ENCODE measurements at places on chromosomes 1 and 21. TPM values are rescaled to one million over a fixed set of nuclear protein-coding genes. Genes with fewer than 3 reads are reported as not detected.

The A3GALT2 gene
- total RNA-seq = not detected

The TRIM62 gene
- 4.5 TPM for total RNA-seq

DNA sequence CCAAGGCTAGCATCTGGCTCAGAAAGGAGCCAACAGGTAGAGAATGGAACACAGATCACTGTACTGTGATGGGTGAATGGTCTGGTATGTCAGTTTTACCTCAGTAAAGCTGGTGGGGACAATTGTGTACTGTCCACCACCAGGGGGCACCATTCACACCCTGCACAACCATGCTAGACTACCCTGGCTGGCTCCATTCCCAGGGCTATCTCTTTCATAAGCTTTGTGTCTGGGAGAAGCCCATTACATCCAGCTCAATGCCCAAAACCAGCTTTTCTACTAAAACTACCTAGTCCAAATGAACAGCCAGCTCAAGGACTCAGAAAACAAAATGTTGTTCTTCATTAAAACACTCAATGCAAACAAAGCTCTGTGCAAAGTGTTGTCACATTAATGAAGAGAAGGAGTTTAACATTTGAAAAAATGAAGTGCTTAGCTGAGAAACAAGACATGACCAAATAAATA lies 62.0 kb upstream of the RASAL2 start:
- peaks cover 11% of the 10 kb centered on the region for H3K27me3 ChIP-seq
- H3K4me1 ChIP-seq = no peaks in the 10 kb centered on the region
- no peak overlapping the region for H3K4me3 ChIP-seq

DNA sequence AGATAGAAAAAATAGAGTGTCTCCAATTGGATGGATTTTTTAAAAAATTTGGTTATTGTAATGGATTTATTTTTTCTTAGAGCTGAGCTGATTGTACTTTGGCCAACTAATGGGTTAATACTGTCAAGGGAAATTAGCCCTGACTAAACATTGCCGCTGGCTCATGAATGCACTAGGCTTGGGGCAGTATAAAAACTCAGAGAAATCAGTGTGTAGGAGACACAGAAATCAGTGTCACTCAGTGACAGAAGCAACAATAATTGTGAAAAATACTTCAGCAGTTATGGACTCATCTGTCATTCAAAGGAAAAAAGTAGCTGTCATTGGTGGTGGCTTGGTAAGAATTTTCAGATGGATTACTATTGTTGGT lies at the start of gene KMO:
Gene KMO (plus strand): TSS at position 217 of the 370 bp plus-strand sequence. CDS start 67 bp downstream, at position 284.
- H3K27ac ChIP-seq = peak within 1 kb of the TSS; percentile 92
- DNase-seq = no peak
- H3K4me3 ChIP-seq = peak within 1 kb of the TSS; percentile 91
- peaks cover 24% of the 10 kb centered on the region for H3K4me1 ChIP-seq
- H3K27me3 ChIP-seq = no peaks in the 10 kb centered on the region

DNA sequence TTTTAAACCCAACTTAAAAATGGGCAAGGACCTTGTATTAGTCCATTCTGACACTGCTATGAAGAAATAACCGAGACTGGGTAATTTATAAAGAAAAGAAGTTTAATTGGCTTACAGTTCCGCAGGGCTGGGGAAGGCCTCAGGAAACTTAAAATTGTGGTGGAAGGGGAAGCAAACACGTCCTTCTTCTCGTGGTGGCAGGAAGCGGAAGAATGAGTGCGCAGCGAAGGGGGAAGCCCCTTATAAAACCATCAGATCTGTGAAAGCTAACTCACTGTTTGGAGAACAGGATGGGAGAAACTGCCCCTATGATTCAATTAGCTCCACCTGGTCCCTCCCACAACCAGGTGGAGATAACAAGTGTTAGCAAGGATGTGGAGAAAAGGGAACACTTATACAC lies 237.7 kb downstream of the SEC16B start:
- H3K4me3 ChIP-seq = no peak overlapping the region
- no peaks in the 10 kb centered on the region for H3K36me3 ChIP-seq
- H3K4me1 ChIP-seq = no peaks in the 10 kb centered on the region
- DNase-seq = no peak

The EFNA3 gene
- 4.5 TPM for total RNA-seq

DNA sequence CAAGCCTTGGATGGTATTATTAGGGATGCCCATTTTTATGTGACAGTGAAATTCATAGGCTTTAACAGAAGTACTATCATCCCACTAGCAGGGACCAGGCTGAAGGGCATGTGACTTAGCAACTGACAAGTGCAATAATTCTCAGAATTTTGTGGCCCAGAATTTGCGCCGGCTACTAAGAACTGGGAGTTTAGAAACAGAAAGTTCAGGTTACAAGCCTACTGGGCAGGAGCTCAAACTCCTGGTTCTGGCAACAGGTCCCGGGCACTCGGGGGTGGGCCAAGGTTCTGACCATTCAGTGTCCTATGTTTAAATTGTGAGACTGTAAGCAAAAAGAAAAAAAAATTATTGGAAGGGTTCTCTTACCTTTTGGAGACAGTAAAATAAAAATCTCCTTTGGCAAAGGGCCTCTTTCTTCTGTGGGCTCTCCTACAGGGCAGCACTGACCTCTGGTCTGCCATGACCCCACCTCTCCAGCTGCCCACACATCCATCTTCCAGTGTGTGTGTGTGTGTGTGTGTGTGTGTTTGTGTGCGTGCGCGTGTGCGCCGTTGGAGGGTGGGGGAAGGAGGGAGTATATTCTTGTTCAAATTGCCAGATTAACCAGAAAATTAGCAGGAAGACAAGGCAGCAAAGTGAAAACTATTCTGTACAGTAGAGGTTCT lies 26.1 kb downstream of the IRF2BP2 start:
- no peaks in the 10 kb centered on the region for H3K36me3 ChIP-seq
- no peak for DNase-seq
- H3K27ac ChIP-seq = no peak overlapping the region
- H3K4me3 ChIP-seq = no peak overlapping the region

GRCh38 chr1:16061266-16061665 lies 12.2 kb downstream of the FAM131C start:
- no peak for DNase-seq
- H3K36me3 ChIP-seq = no peaks in the 10 kb centered on the region
- H3K4me3 ChIP-seq = no peak overlapping the region
- H3K27ac ChIP-seq = no peak overlapping the region
- peaks cover 23% of the 10 kb centered on the region for H3K27me3 ChIP-seq

DNA sequence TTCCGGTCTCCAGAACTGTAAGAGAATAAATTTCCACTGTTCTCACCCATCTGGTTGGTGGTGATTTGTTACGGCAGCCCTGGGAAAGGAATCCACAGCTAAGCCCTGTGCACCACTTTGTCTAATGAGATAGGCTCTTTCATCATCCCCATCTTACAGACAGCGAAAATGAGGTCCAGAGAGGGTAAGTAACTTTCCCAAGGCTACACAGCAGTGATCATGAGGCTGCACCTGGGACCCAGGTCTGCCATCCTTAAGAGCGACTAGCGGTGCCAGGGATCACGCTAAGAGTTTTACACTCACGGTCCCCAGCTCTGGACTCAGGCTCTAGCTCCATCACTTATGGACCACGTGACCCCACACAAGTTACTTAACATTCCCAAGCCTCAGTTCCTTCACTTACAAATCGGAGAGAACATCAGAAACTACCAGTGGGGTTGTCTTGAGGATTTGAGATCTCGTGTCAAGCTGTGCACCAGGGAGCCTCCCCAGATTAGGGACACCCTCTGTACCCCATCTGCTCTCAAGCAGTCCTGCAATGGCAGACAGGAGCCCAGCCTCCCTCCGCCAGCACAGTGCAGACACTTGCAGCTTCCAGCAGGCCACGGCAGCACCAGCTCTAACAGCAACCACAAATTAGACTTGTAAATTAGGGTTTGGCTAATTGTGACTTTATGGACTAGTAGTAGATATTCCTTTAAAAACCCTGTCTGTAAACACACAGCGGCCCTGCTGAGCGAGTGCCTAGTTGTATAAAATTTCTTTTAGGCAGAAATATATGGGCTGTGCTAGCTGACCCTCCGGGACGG lies 87.3 kb downstream of the DISP3 start:
- no peak overlapping the region for H3K27ac ChIP-seq
- peaks cover 27% of the 10 kb centered on the region for H3K27me3 ChIP-seq
- no peaks in the 10 kb centered on the region for H3K36me3 ChIP-seq
- no peak for DNase-seq
- no peak overlapping the region for H3K4me3 ChIP-seq
- H3K4me1 ChIP-seq = peaks cover 4% of the 10 kb centered on the region

The RNU1-4 gene
- total RNA-seq = 961 TPM

The FOXO6 gene
- total RNA-seq = 0.34 TPM

DNA sequence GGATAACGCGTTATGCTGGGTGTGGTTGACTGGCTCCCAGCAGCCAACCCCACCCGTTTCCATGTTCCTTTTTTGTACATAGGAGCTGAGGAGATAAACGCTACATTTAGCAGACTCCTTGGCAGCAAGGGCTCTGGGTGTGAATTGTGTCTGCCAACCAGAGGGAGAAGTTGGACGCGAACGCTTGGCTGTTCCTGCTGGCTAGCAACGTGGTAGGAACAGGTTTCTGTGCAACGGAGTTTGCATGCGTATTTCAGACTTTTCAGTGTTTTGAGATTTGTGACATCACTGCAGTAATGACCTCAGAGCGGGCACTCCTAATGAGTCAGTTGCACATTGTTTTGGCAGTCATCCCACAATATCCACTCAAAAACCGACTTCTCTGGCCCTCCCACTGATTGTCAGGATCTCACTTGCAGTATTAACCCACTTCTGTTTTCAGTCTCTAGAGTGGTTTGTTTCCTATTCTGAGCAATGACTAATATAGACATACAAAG lies 98.7 kb upstream of the RGS1 start:
- H3K4me1 ChIP-seq = no peaks in the 10 kb centered on the region
- H3K27ac ChIP-seq = no peak overlapping the region
- no peak for DNase-seq
- H3K4me3 ChIP-seq = no peak overlapping the region
- H3K36me3 ChIP-seq = no peaks in the 10 kb centered on the region
- H3K27me3 ChIP-seq = no peaks in the 10 kb centered on the region

GRCh38 chr1:197842646-197843045 lies 59.8 kb upstream of the C1orf53 start:
- H3K27ac ChIP-seq = no peak overlapping the region
- peaks cover 3% of the 10 kb centered on the region for H3K27me3 ChIP-seq
- DNase-seq = no peak
- H3K36me3 ChIP-seq = no peaks in the 10 kb centered on the region
- H3K4me3 ChIP-seq = no peak overlapping the region

- H3K36me3 ChIP-seq = peaks cover 70% of the 10 kb centered on the region
- no peaks in the 10 kb centered on the region for H3K27me3 ChIP-seq
- no peak overlapping the region for H3K4me3 ChIP-seq
- no peak overlapping the region for H3K27ac ChIP-seq
Measured at GRCh38 chr1:117093870-117094621, 27.5 kb downstream of the TRIM45 start.

DNA sequence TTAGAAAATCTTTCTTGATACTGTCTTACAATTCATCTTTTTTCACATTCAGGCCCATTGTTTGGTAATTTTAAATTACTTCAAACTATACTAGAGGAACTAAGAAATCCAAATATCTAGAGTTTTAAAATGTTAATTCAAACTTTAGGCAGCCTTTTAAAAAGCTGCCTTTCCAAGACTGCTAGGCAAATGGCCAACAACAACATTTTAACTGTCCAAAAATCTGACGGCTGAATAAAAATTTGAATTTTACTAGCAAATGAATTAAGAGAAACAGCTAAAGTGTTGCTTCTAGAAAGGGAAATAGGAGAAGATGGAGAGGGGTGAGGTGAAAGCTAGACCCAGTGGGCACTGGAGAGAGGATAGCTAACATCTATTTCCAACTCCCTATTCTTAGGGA lies 17.2 kb downstream of the DPYD start:
- no peak overlapping the region for H3K27ac ChIP-seq
- H3K4me3 ChIP-seq = no peak overlapping the region
- peaks cover 34% of the 10 kb centered on the region for H3K4me1 ChIP-seq
- H3K36me3 ChIP-seq = peaks cover 10% of the 10 kb centered on the region

DNA sequence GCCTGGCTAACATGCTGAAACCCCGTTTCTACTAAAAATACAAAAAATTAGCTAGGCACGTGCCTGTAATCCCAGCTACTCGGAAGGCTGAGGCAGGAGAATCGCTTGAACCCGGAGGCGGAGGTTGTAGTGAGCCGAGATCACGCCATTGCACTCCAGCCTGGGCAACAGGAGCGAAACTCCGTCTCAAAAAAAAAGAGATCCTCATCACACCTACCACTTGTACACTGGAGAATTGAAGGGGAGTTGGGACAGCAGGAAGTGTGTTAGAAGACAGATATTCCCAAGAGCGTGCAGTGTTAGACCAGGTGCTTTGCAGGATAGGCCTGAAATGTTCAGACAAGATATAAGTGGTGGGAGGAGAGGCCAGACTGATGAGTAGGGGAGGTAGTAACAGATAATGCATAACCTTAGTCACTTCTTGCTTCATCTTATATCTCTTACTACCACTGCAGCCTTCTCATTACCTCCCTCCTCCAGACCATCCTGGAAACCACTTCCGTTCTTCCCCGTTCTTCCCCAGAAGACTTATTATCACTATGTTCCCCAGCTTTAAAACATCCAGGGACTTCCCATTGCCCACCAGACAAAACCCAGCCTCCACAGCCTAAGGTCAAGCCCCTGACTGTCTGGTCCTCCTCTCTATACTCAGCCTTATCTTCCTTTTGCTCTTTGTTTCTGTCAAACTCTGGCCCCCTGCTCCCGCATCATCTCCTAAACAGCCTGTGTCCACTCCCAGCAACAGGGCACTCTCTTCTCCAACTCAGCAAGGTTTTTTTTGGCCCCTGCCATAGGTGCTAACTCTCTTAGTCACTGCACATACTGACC lies 21.3 kb downstream of the FAM20B start:
- H3K27ac ChIP-seq = no peak overlapping the region
- H3K4me1 ChIP-seq = peaks cover 6% of the 10 kb centered on the region
- no peaks in the 10 kb centered on the region for H3K27me3 ChIP-seq
- H3K36me3 ChIP-seq = peaks cover 17% of the 10 kb centered on the region

The CCDC185 gene
- not detected for total RNA-seq

DNA sequence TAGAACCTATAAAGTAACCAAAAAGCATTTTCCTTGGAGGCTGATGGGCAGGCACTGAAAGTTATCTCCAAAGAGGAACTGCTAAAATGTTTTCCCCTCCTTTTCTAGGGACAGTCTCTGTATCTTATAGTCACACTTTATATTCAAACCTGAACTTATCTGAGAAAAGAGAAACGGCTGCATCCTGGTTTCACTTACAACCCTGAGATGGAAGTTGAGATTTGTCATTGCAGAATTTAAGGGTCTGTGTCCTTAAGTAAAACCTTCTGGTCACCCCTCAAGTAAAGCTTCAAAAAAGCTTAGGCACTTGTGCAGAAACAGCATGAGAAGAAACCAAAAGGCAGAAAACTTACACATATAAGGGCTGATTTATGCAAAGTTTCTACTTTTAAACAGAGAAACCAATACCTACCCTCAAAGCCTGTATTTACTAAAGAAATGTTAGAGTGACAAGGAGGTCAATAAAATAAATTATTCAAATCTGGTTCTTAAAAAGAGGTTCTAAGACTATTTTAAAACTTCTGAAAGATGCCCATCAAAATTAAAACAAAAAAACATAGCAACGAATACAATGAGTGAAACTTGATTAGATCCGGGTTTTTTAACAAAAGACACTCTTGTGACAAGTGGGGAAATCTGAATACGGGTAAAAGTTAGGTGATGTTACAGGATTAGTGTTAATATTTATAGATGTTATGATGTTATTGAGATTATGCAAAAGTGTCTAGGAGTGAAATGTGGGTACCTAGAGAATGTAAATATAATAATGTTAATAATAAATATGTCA lies 9.9 kb downstream of the CD58 start:
- peaks cover 38% of the 10 kb centered on the region for H3K36me3 ChIP-seq
- no peak overlapping the region for H3K4me3 ChIP-seq
- H3K4me1 ChIP-seq = peaks cover 42% of the 10 kb centered on the region
- H3K27me3 ChIP-seq = no peaks in the 10 kb centered on the region
- H3K27ac ChIP-seq = no peak overlapping the region

All from activated naive CD8-positive, alpha-beta T cell treated with anti-CD3 and anti-CD28 coated beads for 36 hours (primary cell).